ENCODE measurements at places on chromosomes 5 and 9. TPM values are rescaled to one million over a fixed set of nuclear protein-coding genes. Genes with fewer than 3 reads are reported as not detected.

- no peak for DNase-seq
Observed at GRCh38 chr9:742914-743589, 98.4 kb upstream of the DMRT1 start.

- no peak for DNase-seq
Observed at GRCh38 chr5:150801117-150801927, 22.8 kb downstream of the SMIM3 start.

DNA sequence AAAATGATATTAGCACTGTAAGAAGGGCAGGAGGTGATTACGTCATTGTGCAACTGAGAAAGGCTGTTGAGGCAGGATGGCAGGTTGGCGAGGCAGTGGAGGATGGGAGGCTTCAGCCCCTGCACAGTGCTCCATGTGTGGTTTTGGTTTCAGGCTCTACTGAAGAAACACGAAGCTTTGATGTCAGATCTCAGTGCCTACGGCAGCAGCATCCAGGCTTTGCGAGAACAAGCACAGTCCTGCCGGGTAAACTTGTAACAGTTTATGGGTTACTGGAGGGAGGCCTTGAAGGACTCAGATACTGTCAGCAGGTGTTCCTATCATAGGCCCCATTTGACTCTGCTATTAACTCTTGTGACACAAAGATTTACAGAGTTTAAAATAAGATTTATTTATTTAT, 35.1 kb downstream of the SPTAN1 start:
- DNase-seq: no peak

- no peak for DNase-seq
Observed at GRCh38 chr5:114544561-114544960, 182.7 kb downstream of the KCNN2 start.

The LHX3 gene
- total RNA-seq: not detected

The FBN2 gene
- 10.0 TPM for total RNA-seq
